ENCODE measurements at places on chromosomes 5 and 9.

GRCh38 chr5:95841914-95842812 is 19.6 kb upstream of the GLRX start:
- no peaks in the 10 kb centered on the region for H3K27me3 ChIP-seq
- H3K4me3 ChIP-seq: no peak overlapping the region
- no peak overlapping the region for H3K27ac ChIP-seq
- H3K36me3 ChIP-seq: no peaks in the 10 kb centered on the region
- H3K4me1 ChIP-seq: peaks cover 36% of the 10 kb centered on the region

DNA sequence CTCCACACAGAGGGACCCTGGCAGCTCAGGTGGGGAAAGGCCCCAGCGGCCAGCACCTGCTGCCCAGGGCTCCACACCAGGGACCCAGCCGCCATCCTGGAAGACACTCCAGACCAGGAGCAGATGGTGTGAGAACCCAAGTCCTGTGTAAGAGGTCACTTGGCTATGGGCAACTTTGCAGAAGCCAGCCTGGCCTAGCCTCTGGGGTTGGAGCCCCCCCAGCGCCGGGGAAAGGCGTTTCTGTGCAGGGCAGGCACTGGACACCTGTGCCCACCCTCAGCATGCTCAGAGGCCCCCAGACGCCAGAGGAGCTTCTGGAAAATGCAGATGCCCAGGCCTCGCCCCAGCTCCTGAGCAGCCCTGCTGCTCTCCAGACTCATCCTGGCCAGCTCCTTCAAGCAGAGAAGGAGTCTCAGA is 34.0 kb downstream of the RASGEF1C start:
- H3K36me3 ChIP-seq: no peaks in the 10 kb centered on the region
- no peak overlapping the region for H3K4me3 ChIP-seq
- H3K4me1 ChIP-seq: no peaks in the 10 kb centered on the region
- H3K27ac ChIP-seq: no peak overlapping the region
- no peak for DNase-seq

GRCh38 chr9:121871431-121872025 is 220.1 kb downstream of the DAB2IP start:
- no peak for DNase-seq
- H3K27me3 ChIP-seq: no peaks in the 10 kb centered on the region
- H3K4me3 ChIP-seq: no peak overlapping the region
- H3K36me3 ChIP-seq: no peaks in the 10 kb centered on the region
- no peaks in the 10 kb centered on the region for H3K4me1 ChIP-seq
- H3K27ac ChIP-seq: no peak overlapping the region

DNA sequence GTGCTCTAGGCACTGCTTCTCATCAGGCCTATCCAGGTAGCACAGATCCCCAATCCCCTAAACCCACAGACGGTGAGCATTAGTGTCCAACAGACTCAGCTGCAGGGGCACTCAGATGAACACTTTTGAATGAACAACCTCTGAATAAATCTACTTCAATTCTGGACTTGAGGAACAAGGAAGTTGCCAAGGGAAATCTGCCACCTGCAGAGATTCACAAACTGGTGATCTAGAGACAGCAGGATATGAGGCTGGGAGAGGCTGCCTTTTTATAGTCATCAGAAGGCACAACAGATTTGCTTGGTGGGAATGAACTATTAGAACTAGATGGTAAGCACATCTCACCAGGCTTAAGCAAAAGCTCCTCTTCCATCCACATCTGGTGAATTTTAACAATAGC is 7.0 kb upstream of the HK3 start:
- H3K36me3 ChIP-seq: peaks cover 38% of the 10 kb centered on the region
- H3K27me3 ChIP-seq: no peaks in the 10 kb centered on the region
- H3K4me1 ChIP-seq: peaks cover 7% of the 10 kb centered on the region
- no peak overlapping the region for H3K27ac ChIP-seq
- no peak for DNase-seq

GRCh38 chr9:96719521-96719920 is 58.4 kb downstream of the ZNF510 start:
- DNase-seq: no peak
- no peaks in the 10 kb centered on the region for H3K36me3 ChIP-seq
- H3K27me3 ChIP-seq: peaks cover 26% of the 10 kb centered on the region
- no peak overlapping the region for H3K4me3 ChIP-seq
- no peak overlapping the region for H3K27ac ChIP-seq

DNA sequence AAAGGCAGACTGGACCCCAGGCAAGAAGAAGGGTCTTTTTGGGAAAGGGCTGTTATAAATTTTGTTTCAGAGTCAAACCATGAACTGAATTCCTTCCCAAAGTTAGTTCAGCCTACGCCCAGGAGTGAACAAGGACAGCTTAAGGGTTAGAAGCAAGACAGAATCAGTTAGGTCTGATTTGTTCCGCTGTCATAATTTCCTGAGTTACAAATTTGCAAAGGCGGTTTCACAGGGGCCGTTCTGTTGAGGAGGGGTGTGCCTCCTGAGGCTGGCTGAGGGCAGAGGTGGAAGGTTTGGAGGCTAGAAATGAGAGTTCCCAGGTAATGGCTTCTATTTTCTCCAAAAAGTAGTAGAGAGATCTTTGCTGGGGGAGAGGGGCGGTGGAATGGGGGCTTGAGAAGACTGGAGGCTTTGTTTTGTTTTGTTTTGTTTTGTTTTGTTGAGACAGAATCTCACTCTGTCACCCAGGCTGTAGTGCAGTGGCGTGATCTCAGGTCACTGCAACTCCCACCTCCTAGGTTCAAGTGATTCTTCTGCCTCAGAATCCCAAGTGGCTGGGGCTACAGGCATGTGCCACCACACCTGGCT is 4.1 kb upstream of the CERCAM start:
- H3K27me3 ChIP-seq: peaks cover 43% of the 10 kb centered on the region
- no peak overlapping the region for H3K4me3 ChIP-seq
- H3K36me3 ChIP-seq: no peaks in the 10 kb centered on the region

- no peak overlapping the region for H3K4me3 ChIP-seq
- DNase-seq: no peak
- H3K27me3 ChIP-seq: no peaks in the 10 kb centered on the region
- peaks cover 50% of the 10 kb centered on the region for H3K4me1 ChIP-seq
Observed at GRCh38 chr5:81533629-81534405, 139.9 kb upstream of the ACOT12 start.

DNA sequence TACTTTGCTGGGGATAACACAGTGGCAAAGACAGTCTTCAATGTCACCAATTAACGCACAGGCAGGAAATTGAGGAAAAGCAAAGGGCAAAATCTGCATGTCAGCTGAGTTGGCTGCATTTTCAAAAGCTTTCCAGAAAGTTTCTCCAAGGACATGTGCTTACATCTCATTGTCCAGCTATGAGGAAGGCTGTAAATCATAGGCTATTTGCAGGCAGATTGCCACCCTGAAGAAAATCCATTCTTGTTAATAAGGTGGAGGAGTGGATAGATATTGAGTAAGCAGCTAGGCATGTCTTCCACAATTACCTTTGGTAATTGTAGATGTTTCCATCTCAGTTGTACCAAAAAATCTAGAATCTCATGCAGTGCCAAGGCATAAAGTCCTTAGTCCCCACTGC is 278.0 kb upstream of the NUDT12 start:
- no peak overlapping the region for H3K4me3 ChIP-seq
- H3K4me1 ChIP-seq: no peaks in the 10 kb centered on the region
- no peaks in the 10 kb centered on the region for H3K36me3 ChIP-seq
- no peak overlapping the region for H3K27ac ChIP-seq
- no peak for DNase-seq
- no peaks in the 10 kb centered on the region for H3K27me3 ChIP-seq

- no peaks in the 10 kb centered on the region for H3K27me3 ChIP-seq
- no peak overlapping the region for H3K27ac ChIP-seq
- H3K4me3 ChIP-seq: no peak overlapping the region
Observed at GRCh38 chr5:82100303-82101077, 128.7 kb downstream of the ATG10 start.

- peak overlapping the region; percentile 96 for H3K27ac ChIP-seq
- H3K4me3 ChIP-seq: peak overlapping the region; percentile 79
- H3K27me3 ChIP-seq: no peaks in the 10 kb centered on the region
- peaks cover 46% of the 10 kb centered on the region for H3K36me3 ChIP-seq
- peaks cover 54% of the 10 kb centered on the region for H3K4me1 ChIP-seq
Observed at GRCh38 chr9:129990269-129991010, 52.5 kb downstream of the FNBP1 start.

DNA sequence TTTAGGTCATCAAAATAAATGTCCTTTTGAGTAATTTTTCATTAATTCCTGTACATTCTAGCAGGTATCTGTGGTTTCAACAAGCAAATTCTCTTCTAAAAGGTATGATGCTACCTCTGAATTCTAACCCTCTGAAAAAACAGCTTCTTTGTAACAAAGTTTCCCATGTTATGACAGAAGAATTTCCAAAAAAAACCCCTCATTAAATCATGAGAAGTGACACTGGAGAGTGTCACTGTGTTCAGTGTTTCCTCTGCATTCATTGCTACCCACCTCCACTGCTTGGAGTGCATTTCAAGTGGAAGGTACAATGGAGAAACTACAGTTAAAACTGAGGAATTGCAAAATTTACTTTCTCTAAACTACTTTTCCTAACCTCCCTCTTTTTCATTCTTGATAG is 10.1 kb downstream of the CDKN2A start:
- no peak overlapping the region for H3K4me3 ChIP-seq
- H3K4me1 ChIP-seq: peaks cover 15% of the 10 kb centered on the region
- no peak for DNase-seq
- H3K27me3 ChIP-seq: peaks cover 75% of the 10 kb centered on the region

GRCh38 chr5:15286650-15287049 is 213.3 kb upstream of the FBXL7 start:
- no peaks in the 10 kb centered on the region for H3K36me3 ChIP-seq
- H3K27me3 ChIP-seq: no peaks in the 10 kb centered on the region
- DNase-seq: no peak
- no peak overlapping the region for H3K27ac ChIP-seq
- H3K4me3 ChIP-seq: no peak overlapping the region

DNA sequence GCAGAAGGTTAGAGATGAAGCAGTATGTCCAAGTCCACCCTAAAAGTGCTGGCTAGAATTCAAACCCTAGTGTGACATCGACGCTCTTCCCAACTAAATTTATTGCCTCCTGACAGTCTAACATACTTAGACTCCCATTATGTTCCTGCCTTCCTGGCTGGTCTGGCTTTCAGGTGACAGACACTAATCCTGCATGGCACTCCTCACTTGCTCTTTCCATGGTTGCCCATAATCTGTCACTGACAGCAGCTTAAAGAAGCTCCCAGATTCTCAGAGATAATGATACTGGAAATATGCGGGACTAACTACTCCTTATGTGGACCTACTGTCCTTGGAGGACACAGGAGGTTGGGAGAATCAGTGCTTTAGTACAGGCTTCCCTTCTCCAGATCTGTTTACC is 41.7 kb upstream of the HTR1A start:
- no peak overlapping the region for H3K4me3 ChIP-seq
- H3K27ac ChIP-seq: no peak overlapping the region
- H3K4me1 ChIP-seq: no peaks in the 10 kb centered on the region

DNA sequence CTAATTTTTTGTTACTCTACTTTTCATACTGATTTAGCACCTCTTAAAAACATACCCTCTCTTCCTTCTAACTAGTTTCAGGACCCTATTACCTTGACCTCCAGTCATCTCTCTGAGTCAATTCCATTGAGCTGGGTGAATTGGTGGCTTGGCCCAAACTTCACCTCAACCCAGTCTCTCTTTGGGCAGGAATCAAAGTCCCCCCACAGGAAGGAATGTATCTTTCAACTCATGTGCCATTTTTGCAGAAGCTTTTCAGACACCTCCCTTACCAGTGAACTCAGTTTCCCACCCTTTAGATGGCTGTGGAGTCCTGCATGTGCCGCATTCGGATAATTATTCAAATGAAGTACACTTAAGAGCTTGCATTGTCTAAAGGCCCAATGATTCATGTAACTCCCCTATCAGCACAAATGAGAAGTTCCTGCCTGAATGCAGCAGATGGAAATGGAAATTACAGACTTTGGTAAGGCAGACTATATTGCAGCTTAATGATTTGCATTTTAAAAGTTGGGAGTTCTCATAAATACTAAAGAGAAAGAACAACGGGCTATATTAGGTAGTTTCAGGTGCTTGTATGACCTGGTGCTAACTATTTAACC is 693.5 kb downstream of the PTPRD start:
- DNase-seq: no peak
- no peaks in the 10 kb centered on the region for H3K4me1 ChIP-seq
- no peaks in the 10 kb centered on the region for H3K27me3 ChIP-seq
- no peak overlapping the region for H3K27ac ChIP-seq
- no peaks in the 10 kb centered on the region for H3K36me3 ChIP-seq
- no peak overlapping the region for H3K4me3 ChIP-seq

Measured in T-helper 2 cell treated with Interferon-gamma antibody and Interleukin-4, amounts not matched to agents 5 μg/mL and 100 μg/mL, for 36 hours (primary cell).